Stimulated activated CD8-positive, alpha-beta memory T cell treated with anti-CD3 and anti-CD28 coated beads, Interleukin-4, amount 100 ng/mL, for 48 hours (primary cell): ENCODE measurements at places on chromosomes 7 and 10.

- no peak for DNase-seq
These were observed 77.6 kb upstream of the NME8 start for GRCh38 chr7:37770838-37771237.

GRCh38 chr10:71232089-71232998 is 20.0 kb downstream of the UNC5B start:
- DNase-seq, result no peak

DNA sequence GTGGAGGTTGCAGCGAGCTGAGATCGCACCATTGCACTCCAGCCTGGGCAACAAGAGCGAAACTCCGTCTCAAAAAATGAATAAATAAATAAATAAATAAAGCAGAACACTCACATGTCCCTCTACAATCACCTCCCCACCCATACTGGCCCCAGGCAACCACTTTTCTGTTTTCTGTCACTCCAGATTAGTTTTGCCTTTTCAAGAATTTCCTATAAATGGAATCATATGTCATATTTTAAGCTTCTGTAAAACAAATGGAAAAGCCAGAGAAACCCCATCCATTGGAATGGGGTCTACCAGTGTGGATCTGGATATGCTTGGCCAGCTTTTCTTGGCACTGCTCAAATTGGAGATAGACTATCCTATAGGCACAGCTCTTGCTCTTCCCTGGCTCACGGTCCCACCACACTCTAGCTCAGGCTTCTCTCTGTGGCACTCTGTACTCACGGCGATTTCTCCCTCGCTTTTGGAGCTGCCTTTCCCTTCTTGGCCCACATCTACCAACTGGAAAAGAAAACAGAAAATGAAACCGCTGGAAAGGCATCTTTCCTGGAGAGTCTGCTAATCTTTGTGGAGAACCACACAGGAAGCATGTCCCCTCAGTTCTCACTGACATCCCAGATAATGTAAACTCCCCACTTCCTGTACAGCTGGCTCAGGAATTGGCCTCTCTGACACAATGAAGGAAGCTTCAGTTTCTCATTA is 210.1 kb downstream of the JCAD start:
- no peak for DNase-seq

DNA sequence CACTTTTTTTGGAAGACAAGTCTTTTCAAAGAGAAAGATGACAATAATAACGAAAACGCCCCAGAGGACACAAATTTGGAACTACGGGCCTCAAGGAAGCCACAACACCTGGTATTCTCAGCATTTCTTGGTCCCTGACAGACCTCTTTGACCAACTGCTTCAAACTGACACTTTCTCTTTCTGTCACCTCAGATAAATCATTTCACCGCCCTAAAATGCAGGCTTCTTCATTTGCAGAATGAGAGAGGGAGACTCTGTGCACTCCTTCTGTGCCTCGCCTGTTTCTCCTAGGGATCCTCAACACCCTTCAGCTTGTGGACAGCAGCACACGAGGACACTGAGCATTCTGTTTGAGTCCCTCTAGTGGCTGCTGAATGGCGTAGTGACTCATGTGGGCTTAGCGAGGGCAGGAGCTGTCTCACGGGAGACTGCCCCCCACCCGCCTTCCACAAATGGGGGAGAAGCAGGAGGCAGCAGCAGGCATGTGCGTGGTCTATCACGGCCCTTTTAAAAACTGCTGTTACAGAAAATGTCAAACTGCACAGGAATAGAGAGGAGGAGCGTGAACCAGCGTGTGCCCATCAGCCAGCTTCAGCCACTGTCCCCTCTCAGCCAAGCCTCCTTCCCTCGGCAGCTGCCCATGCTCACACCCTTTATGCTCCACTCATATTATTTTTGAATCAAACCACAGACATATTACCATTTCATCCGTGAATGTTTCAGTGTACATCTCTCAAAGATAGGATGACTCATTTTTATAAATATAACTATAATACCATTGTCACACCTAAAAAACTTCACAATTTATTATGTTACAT is 41.4 kb downstream of the GSDME start:
- no peak for DNase-seq

GRCh38 chr7:83365746-83366145 is 203.1 kb upstream of the PCLO start:
- DNase-seq, result no peak

GRCh38 chr10:5776136-5776880 is 36.9 kb downstream of the GDI2 start:
- DNase-seq, result no peak

DNA sequence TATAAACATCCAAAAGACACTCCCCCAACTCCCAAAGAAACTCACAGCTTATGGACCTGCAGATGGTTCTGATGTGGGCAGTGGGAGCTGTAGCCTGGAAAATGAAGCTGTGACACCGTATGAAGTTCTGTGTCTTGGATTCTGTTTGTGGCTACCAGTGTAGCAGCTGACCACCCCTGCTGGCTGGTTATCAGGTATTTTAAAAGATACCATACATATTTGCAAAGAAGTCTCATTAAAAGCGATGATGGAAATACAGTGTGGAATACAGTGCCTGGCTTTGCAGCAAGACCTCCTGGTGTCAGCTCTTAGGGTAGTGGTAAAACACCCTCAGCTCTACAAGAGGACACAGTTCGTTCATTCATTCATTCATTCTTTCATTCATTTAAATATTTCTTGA is 194.3 kb upstream of the PRKCQ start:
- no peak for DNase-seq

DNA sequence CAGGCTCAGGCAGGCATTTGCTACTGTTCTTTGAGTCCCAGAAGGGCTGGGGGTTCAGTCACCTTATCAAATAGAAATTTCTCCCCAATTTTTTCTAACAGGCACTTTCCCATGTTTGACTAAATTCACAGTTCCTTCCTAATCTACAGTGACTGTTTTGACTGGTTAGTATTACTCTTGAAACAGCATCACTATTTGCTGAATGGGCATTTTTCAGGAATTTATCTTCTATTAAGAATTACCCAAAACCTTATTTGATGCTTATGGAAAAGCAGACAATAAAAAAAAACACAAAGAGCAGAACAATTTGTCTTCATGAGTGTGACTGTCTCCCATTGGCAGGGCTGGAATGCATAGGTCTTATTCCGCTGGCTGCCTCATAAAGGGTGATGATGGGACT is 269.0 kb downstream of the DOCK4 start:
- DNase-seq, result no peak

DNA sequence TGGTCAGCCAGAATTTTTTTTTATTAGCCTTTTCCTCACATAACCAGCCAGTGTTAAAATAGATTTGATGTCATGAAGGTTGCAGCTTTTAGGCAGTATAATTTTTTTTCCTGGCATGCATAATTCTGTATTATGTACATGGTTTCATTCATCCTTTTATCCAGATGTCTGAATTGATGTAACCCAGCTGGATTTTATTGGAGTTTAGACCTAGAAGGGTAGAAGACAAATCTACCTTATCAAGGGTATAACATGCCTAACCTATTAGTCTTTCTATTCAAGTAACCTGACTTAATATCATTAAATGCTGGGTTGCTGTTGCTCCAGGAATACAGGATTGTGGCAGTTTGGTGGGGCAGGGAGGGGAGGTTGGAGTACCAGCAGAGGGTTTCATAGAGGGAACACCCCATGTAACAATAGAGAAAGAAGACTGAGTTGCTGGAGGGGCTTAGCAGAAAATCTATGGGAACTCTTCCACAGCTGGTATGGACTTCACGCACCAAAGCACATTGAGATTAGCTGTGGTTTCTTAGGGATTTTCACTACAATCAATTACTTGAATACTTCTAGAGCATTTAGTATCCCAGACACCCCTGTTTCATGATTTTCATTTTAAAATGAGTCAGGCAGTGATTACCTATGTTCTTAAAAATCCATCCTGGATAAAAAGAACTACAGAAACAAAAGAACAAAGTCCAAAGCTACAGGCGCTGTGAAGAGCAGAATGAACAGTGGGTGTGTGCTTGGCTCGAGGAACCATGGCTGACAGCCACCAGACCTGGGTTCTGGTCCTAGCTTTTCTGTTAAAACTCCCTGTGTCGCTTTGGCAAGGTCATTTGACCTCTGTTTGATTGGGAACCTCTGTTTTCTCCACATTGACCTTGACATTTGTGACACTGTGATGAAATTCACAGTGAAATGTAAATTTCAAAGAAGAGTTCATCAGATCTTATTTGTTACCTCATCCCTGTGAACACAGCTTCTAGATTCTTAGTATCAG is 93.5 kb downstream of the CREM start:
- no peak for DNase-seq

GRCh38 chr10:104293011-104293410 is 24.0 kb downstream of the GSTO2 start:
- no peak for DNase-seq

- no peak for DNase-seq
These were observed 151.5 kb downstream of the TEX36 start for GRCh38 chr10:125531465-125531864.

- no peak for DNase-seq
These were observed 9.4 kb upstream of the HPS1 start for GRCh38 chr10:98456043-98456570.

DNA sequence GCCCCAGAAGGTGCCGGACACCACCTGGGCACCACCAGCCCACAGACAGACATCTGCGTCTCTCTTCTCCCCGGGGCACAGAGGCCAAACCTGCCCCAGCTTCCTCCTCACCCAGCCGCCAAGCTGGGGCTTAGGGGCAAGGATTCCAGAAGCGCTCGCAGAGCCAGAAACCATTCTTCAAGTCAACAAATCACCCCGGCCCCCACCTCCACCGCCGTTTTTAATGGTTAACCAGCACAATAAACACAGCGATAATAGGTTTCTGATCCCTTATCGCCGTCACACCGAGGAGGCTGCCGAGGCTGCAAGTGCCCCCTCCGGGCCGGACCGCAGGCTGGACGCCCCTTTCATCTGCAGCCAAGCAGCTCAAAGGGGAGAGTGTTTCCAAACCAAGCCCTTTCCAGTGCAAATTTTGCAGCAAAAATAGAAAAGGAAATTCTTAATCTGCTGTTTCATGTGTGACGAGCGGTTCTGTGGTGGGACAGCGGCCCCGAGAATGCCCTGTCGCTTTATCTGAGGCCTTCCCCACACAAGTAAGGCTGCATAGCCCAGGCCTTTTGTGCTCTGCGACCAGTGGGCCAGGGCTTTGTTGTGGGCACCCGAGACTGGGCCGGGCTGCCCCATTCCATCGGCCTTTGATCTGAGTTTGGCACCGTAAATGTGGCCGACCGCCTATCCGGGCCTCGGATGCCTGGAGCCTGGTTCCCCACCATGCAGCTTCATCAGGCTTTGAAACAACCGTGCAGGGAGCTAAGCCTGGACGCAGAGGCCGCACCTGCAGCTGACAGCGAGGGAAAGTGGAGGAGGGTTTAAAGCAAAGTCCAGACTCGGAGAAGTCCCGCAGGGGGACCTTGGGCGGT is 83.2 kb downstream of the FOXL3 start:
- DNase-seq, result no peak

DNA sequence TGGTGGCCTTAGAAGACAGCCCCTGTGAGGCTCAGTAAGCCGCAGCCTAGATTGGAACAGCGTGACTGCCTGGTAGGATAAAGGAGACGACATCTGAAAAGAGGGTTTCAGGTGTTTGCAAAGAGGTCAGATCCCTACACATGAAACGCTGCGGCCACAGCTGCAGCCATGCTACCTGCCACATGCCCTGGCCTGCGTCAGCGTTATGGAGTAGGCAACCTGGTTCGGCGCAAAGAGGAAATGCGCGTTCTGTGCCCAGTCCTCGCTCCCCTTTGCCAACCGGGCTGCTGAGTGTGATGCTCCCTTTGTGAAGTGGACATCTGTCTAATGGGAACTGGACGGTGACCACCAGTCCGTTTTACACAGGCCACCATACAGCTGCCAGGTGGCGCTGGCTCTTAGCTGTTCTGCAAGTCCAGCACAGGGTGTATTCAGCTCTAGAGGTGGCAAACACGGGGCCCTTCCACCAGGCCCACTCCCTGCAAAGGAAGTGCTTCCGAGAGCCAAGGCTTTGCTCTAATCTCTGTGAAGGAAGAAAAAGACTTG is 160.3 kb downstream of the CELF2 start:
- DNase-seq, result no peak

DNA sequence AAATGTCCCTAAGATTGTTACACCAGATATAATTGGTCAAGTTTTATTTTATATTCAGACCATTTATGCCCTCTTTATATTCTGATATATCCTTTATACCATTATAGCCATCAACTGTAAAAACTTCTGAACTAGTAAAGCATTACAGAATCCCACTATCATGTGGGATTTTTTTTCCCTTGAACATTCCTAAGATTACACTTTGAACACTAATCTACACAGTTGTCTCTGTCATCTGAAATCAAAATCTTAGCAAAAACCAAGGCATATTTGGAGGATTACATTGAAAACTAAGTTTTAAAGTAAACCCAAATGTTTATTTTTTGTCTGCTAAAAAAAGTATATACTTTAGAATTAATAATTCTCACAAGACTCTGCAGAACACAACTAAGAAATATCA is 116.2 kb upstream of the GPR22 start:
- no peak for DNase-seq

GRCh38 chr7:100048680-100049079 is 894 bp upstream of the ZSCAN21 start:
- no peak for DNase-seq

GRCh38 chr7:73920406-73921134 is 59.6 kb downstream of the TMEM270 start:
- DNase-seq, result no peak

DNA sequence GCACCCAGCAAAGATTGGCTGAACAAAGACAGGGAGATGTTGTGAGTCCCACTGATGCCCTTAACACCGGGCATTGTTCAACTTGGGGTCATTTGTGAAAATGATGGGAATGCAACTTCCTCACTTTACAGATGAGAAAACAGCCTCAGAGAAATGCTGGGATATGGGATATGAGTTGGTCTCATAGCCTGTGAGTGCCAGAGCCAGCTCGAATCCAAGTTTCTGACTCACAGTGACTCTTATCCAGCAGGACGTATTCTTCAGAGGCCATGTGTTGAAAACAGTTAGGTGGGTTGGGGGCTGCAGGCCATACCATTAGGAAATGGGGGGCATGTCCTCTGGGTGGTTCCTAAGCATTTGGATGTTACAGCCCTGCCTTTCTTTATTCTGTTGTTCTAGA is 45.2 kb downstream of the KIAA1217 start:
- DNase-seq, result no peak

- no peak for DNase-seq
These were observed at the start of gene MSS51 for GRCh38 chr10:73433538-73433867. Gene MSS51 (minus strand): TSS chr10:73433561. CDS start chr10:73428284, 5,277 bp downstream.

DNA sequence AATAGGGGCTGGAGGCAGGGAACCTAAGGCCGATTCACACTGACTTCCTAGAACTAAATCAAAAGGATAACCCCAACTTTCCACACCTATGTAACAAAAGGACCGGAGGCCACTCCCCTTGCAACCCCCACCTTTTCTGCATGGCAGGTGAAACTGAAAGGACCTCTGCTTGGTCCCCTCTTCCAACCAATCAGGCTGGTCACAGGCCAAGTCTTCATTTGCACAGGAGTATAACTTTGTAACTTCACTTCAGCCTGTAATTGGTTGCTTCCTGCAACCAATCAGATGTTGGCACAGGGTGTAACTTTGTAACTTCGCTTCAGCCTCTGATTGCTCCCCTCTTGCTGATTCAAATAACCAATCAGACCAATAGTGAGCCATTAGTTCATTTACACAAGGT is 190.0 kb downstream of the FAM107B start:
- no peak for DNase-seq
